ENCODE measurements at places on chromosomes 12 and 14.
A peak's percentile ranks its signal among the peaks of the same experiment; 100 is the strongest.

GRCh38 chr14:102363182-102363943 lies 622 bp downstream of the TECPR2 start:
- no peak for DNase-seq

- no peak for DNase-seq
Observed at GRCh38 chr14:70094631-70095030, 94.1 kb downstream of the SLC8A3 start.

- no peak for DNase-seq
Observed at GRCh38 chr12:7915661-7916403, 20.2 kb downstream of the SLC2A3 start.

DNA sequence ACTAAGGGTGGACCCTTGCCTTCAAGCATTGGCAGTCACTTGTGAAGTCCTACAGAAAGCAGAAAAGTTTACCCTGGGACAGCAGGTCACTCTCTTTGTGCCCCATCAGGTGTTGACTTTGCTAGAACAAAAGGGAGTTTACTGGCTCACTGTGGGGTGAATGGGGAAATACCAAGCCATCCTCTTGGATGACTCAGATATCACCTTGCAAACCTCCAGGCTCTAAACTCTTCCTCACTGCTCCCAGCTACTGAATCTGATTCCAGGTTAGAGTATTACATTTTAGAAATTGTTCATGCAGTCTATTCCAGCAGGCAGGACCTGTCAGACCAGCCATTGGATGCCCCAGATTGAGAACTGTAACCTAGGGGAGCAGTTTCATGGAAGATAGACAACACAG lies 7.3 kb upstream of the EDDM3B start:
- no peak for DNase-seq

- DNase-seq = no peak
Observed at GRCh38 chr12:16198884-16199283, 78.6 kb downstream of the SLC15A5 start.

DNA sequence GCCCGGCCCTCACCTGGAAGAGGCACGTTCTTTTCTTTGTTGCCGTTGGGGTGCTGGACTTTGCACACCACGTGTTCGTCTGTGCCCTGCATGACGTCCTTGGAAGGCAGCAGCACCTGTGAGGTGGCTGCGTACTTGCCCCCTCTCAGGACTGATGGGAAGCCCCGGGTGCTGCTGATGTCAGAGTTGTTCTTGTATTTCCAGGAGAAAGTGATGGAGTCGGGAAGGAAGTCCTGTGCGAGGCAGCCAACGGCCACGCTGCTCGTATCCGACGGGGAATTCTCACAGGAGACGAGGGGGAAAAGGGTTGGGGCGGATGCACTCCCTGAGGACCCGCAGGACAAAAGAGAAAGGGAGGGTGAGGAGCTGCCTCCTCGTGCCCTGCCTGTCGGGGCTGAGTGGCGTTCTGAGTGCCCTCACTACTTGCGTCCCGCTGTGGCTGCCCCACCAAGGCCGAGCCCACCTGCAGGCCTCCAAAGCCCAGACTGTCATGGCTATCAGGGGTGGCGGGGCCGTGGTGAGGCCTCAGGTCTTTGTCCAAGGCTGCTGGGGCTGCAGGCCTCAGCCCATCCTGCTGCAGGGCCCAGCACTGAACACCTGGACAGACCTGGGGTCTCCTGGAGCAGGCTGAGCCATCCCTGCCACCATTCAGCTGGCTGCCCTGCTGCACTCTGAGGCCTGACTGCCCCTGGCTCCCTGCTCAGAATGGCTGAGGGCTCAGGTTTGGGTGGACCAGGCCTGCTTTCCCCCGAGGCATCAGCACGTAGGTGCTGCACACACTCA lies 329.7 kb downstream of the TMEM121 start:
- no peak for DNase-seq

GRCh38 chr14:71290960-71291466 lies 383.8 kb downstream of the PCNX1 start:
- DNase-seq = peak; percentile 38

- DNase-seq = no peak
Observed at GRCh38 chr14:98288825-98289224, 983.2 kb downstream of the BCL11B start.

DNA sequence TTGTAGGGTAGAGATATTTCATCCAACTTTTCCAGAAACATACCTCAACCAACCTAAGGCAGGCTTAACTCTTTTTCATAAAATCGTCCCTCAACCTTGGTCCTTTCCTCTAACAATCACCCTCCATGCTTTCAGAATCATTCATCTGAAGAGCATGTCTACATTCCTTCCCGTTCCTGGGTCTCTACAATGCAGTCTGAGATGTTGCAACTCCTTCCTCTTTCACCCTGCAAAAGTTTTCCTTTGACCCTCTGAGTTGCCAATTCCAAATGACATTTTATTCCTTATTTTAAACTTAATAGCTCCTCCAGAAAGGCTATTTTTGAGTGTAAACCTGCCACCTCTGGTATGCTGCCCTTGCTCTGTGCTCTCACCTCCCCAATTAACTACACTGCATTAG lies 16.7 kb downstream of the SLC7A7 start:
- DNase-seq = no peak

- no peak for DNase-seq
Observed at GRCh38 chr12:27052176-27052575, 29.8 kb downstream of the MED21 start.

DNA sequence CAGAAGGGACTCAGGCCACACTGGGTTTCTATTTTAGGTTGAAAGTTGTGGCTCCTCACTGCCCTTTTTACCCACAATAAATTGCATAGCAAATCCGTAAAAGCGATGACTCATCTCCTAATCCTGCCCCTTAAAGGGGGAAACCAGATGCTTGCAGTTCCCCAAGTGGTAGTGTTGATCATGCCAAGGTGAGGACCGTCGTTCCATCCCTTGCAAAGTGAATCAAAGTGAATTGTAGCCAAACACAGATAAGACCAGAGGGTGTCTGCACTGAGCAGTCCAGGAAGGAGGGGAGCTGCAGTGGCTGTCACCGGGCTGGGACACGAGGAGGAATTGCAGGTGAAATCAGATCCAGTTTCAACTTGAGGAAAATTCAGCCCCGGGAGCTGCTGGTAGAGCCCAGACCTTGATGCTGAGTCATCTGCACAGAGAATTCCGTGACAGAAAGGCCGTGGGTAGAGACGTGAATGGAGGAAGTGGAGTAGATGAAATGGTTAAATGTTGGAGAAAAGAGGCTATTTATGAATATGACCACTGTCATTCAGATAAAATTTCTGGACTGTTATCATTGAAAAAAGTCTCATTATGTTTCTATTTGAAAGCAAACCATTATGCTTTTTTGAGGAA lies 44.2 kb upstream of the MMP17 start:
- no peak for DNase-seq

DNA sequence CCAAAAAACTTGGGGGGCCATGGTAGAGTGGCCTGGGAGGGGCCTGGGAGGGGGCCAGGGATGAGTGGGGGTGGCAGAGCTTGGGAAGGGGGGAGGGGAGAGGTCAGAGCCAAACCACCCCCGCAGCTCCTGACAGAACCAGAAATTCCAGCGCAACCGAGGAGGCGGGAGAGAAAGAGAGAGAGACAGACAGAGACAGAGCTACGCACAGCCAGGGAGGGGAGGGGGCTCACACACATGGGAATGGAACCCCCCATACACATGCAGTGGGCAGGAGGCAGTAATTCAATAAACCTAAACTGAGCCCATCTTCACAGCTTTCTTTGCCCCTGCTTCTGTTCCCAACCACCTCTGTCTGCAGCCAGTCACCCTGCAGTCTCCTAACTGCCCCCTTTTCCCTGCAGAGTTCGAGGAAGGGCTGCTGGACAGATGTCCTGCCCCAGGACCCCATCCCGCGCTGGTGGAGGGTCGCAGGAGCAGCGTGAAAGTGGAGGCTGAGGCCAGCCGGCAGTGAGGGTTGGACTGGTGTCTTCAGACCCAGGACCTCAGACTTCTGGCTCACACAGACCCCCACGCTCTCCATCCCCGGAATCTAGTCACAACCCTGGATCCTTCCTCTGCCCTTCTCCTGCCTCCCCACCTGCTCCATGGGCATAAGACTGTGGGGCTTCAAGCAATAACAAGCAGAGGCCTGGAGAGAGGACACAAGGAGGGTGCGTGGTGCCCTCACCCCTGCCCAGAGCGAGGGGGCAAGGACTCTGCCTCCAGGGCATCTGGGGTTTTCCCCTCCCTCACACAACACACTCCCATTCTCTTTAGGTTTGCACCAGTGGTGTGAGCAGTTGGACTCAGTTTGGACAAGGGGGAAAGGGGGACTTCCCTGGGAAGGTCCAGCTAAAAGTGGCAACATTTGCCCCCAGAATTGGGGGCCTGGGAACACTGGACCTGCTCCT lies 5.6 kb downstream of the NAB2 start:
- DNase-seq = no peak

DNA sequence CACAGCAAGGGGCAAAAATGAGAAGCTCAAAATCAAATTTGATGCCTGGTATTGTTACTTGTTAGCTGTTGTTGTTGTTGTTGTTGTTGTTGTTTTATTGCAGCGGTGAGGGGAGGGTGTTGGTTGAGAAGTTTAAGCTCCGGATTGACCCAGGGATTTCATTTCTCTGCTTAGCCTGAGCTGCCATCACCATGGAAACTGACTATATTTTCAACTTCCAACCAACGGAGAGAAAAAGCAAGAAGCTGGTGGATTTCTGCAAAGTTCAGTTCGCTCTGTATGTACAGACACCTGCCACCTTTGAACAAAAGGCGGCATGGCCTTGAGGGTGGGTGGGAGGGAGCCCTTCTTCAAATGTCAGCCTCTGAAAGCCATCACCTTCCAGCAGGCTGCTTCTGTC lies 194.5 kb upstream of the NOS1 start:
- no peak for DNase-seq

DNA sequence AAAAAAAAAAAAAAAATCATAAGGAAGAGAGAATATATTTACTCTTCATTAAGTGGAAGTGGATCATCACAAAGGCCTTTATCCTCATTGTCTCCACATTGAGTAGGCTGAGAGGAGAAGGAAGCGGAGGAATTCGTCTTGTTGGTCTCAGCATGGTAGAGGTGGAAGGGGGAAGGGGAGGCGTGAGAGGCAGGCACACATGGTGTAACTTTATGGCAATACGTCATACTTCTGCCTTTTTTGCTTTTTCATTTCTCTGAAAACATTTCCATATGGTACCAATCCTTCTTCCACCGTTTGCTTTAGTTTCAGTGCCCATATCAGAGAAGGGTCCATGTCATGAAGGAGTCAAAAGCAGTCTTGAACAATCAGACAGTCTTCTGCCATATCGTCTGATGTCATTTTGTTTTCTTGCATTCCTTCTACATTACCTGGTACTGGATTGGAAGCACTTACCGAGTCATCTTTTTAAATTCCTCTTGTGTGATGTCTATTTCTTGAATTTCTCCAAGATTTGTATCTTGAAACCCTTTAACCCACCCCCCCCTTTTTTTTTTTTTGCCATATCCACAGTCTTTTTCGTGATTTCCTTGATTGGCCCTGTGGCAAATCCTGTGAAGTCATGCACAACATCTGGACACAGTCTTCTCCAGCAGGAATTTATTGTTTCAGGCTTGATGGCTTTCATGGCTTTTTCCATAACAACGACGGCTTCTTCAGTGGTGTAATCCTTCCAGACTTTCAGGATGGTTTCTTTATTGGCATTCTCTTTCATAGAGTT lies 8.9 kb downstream of the FUT8 start:
- no peak for DNase-seq

GRCh38 chr14:20179218-20179617 lies 11.5 kb upstream of the OR11G2 start:
- DNase-seq = no peak

DNA sequence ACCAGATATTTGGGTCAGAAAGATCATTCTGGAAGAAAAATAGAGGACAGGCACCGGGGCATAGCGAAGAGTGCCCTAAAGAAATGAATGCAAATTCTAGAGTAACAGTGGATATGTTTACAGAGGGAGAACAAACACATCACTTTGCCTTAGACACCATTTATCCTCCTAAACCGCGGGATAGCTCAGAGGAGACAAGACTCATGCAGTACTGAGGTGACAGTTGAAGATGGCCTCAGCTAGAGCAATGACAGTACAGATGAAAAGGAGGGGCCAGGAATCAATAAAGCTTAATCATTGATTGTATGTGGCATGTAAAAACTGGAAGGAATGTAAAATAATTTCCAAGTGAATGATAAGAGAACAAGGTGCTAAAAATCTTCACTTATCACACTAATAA lies 10.5 kb upstream of the PPP1R12A start:
- DNase-seq = no peak
